ENCODE measurements at places on chromosomes 7 and 10. TPM values are rescaled to one million over a fixed set of nuclear protein-coding genes. Genes with fewer than 3 reads are reported as not detected.
A peak's percentile ranks its signal among the peaks of the same experiment; 100 is the strongest.

DNA sequence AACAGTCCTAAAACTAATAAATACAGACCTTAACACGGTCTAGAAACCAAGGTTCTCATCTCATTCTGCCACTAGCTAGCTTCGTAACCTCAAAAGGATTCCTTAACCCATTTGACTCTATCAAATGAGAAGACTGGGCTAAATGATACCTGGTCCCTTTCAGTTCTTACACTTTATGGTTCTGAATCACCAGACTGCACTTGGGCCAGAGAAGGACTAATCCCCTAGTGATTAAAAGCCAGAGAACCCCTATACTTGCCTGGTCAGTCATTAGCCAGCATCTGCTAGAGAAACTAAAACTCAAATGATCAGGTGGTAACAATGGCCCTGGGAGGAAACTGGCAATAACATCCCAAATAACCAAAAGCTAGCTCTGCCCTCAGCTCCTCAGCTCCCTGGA is 16.8 kb downstream of the TMEM243 start:
- H3K4me1 ChIP-seq, result peaks cover 23% of the 10 kb centered on the region
- no peak for DNase-seq
- peaks cover 2% of the 10 kb centered on the region for H3K36me3 ChIP-seq
- H3K27ac ChIP-seq, result no peak overlapping the region
- no peak overlapping the region for H3K4me3 ChIP-seq

GRCh38 chr7:152176797-152177196 is 151.3 kb downstream of the GALNT11 start:
- no peaks in the 10 kb centered on the region for H3K27me3 ChIP-seq
- H3K27ac ChIP-seq, result no peak overlapping the region
- H3K4me1 ChIP-seq, result peaks cover 17% of the 10 kb centered on the region
- no peak for DNase-seq

DNA sequence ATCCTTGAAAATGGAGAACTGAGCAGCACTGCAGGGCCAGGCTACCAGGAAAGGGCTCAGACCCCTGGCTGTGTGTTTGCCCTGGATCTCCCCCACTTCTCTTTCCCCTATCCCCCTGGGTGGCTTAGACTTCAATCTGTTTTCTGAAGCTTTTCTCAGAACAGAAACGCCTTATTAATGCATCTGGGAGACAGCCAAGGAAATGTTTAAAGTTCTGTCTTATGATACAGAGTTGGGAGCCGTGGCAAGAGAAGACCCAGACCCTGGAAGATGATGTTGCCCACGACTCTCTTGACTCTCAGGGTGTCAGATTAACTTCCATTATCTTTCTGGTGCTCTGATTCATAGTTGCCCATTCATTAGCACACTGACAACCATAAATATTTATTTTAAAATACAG is 107.1 kb downstream of the EBLN1 start:
- H3K27me3 ChIP-seq, result peaks cover 16% of the 10 kb centered on the region
- H3K4me1 ChIP-seq, result peaks cover 4% of the 10 kb centered on the region
- no peak overlapping the region for H3K27ac ChIP-seq
- H3K4me3 ChIP-seq, result no peak overlapping the region
- peaks cover 2% of the 10 kb centered on the region for H3K36me3 ChIP-seq
- DNase-seq, result no peak

DNA sequence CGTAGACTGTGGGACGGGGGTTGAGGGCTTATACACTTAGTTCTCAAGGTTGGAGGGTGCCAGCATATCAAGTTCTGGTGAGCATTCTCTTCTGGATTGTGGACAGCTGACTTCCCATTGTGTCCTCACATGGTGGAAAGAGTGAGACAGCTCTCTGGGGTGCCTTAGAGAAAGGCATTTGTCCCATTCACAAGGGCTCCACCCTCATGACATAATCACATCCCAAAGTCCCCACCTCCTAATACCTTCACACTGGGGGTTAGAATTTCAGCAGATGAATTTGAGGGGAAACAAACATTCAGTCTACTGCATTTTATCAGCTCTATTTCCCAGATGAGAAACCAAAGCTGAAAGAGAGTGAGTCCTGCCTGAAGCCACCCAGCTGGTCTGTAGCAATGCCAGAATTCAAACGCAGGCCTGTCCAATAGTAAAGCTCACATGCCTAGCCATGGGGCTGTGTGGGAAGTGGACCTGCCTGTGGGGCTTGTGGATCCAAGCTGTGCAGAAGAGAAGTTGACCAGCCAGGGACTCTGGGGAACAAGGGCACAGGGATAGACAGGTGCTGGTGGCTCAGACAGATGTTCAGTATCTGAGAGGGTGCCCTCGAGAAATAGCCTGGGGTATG is 34.9 kb upstream of the LOXL4 start:
- peaks cover 3% of the 10 kb centered on the region for H3K36me3 ChIP-seq
- peaks cover 65% of the 10 kb centered on the region for H3K27me3 ChIP-seq
- peak overlapping the region; percentile 21 for H3K27ac ChIP-seq
- peaks cover 2% of the 10 kb centered on the region for H3K4me1 ChIP-seq
- no peak overlapping the region for H3K4me3 ChIP-seq
- no peak for DNase-seq

- no peaks in the 10 kb centered on the region for H3K36me3 ChIP-seq
- peaks cover 5% of the 10 kb centered on the region for H3K4me1 ChIP-seq
- H3K27me3 ChIP-seq, result no peaks in the 10 kb centered on the region
- no peak overlapping the region for H3K27ac ChIP-seq
- no peak overlapping the region for H3K4me3 ChIP-seq
Measured at GRCh38 chr7:14218338-14218737, 228.9 kb upstream of the ETV1 start.

- H3K4me1 ChIP-seq, result no peaks in the 10 kb centered on the region
- H3K27ac ChIP-seq, result no peak overlapping the region
- no peak for DNase-seq
- peaks cover 13% of the 10 kb centered on the region for H3K27me3 ChIP-seq
Measured at GRCh38 chr10:34433241-34434076, 381.6 kb downstream of the PARD3 start.

DNA sequence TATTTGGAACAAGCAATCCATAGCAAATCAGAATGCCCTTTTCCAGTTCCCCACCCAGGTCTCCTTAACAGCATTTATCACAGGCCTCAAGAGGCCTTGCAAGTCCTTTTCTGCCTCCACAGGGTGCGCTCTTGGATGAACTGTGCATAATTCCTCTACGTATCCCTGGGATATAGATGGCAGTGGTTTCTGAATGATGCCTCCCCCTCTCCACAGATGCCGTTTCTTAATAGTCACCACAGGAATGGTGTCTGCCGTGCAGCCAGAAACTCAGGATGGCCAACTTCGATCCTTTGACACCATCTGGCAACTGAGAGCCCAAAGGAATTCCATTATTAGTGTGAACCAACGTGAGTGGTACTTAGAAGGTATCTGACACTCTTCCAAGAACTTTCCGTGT is 43.1 kb downstream of the JAZF1 start:
- no peak overlapping the region for H3K4me3 ChIP-seq
- no peak for DNase-seq
- H3K27me3 ChIP-seq, result no peaks in the 10 kb centered on the region
- H3K27ac ChIP-seq, result no peak overlapping the region
- peaks cover 2% of the 10 kb centered on the region for H3K36me3 ChIP-seq

ACTL6B gene
- total RNA-seq, result not detected

KCP gene
- 0.23 TPM for total RNA-seq

IL6 gene
- 0.57 TPM for total RNA-seq
